Activated CD4-positive, alpha-beta T cell treated with anti-CD3 and anti-CD28 coated beads, Interleukin-2, amount 10 ng/mL, durations not matched to agents 24 days and 14 days (primary cell): ENCODE measurements at places on chromosomes 7 and 10.

GRCh38 chr7:45075871-45076796, 12.6 kb downstream of the NACAD start:
- DNase-seq: no peak

DNA sequence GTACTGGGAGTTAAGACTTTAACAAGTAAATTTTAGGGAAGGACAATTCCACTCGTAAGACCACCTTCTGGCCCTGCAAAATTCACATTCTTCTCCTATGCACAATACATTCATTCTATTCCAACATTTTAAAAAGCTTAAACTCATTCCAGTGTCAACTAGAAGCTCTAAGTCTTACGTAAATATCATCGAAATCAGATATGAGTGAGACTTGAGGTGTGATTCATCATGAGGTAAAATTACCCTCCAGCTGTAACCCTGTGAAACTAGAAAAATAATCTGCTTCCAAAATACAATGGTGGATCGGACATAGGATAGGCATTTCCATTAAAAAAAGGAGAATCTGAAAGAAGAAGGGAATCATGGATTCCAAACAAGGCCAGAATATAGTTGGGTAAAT, 370.3 kb downstream of the CDC14C start:
- DNase-seq: no peak

DNA sequence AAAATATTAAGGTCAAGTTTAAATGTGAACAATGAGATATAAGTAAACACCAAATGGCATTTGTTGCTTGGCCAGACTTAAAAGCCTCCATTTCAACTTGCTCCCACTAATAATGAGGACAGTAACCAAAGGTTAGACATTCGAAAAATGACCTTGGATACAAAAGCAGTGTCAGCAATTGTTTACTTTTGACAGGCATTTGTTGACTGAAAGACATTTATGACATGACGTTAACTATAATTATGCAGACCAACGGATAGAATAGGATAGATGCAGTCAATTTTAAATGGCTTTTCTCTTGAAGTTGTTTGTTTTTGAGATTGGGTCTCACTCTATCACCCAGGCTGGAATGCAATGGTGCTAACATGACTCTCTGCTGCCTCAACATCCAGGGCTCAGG, 6.3 kb upstream of the WNT16 start:
- DNase-seq: no peak

DNA sequence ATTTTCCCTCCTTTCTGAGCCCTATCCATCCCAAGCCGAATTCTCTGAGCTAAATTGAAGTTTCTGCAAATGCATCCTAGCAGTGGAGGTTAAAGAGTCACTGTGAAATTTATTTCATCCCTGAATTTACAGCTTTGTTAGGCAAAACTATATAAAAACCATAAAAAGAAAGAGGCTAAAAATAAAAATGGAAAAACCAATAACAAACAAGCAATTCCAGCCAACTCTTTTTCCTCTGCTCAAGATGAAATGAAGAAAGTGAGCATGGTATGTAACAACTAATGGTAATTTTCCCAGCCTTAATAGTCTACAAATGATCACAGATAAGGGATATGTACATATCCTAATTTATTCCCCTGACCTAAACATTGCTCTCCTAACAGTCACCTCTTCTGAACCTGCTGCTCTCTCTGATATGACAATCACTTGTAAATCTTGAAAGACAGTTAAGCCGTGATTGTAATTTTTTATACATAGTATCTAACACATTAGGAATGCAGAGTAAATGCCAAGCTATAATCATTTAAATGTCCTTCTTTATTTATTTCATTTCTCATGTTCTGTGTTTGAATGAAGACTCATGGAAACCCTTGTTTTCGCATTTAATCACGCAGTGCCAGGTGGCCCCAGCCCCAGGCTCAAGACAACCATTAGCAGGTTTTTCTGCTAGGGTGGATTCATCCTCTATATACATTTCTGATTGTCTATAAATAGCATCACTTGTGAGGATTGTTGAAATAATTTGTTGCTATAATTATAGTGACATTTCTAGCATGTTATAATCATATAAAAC, 48.6 kb upstream of the NRP1 start:
- no peak for DNase-seq

GRCh38 chr7:46257761-46258448, 336.8 kb upstream of the IGFBP3 start:
- DNase-seq: no peak

DNA sequence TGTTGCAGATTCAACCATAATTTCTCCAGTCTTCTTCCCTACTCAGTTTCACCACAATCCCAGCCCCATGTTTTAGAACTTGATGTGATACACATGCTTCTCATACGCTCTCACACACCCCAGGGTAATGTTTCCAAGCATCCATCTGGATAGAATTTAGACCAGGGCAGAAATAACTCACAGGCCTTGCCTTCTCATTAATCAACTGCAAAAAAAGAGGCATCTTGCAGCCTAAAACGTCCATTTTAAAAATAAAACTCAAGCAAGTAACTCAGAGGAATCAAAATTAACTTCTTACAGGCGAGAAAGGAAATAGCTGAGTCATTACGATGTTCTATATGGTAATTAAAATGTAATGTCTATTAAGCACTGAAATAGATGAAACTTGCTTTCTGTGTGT, 127.2 kb upstream of the RSU1 start:
- no peak for DNase-seq

DNA sequence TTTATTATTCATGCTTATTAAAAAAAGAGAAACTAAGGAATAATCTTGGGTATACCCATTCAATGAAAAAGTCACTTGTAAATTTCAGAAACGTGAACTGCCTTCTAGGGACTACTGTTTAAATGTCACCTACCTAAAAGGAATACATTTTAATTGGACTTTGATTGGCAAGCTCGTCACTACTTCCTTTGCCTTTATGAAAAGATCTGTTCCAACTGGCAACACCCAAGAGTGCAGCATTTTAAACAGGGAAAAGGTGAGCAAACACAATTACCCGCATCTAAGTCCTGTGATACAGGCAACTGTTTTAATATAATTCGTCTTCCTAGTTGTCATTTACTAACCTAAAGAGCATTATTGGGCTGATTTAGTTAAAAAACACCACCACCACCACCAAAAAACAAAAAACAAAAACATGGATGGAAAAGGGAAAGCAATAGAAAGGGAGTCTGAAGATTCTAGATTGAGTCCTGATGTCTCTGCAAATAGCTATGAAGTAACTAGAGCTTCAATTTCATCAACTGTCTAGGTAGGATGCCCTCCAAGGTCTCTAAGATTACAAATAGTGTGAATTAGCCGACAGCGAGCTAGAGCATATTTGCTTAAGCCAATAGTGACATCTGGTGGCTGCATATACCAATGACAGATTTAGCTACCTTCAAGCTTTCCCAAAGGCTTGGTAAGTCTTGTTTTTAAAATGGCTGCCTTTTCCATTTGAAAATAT, 33.8 kb upstream of the ICA1 start:
- DNase-seq: peak; percentile 80

DNA sequence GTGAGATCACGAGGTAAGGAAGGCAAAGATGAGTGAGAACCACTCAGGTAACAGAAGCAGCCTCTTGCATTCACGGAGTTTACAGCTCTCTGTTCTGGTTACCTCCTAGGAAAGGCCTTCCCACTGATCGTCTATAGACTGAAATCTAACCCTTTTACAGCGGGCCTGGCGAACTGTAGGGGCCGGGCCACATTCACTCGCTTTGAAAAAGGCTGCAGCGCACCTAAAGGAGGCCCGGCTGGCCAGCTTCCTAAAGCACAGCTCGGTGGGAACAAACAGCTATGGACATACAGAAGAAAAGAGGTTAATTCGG, 565 bp downstream of the ATP5MK start:
- DNase-seq: no peak

DNA sequence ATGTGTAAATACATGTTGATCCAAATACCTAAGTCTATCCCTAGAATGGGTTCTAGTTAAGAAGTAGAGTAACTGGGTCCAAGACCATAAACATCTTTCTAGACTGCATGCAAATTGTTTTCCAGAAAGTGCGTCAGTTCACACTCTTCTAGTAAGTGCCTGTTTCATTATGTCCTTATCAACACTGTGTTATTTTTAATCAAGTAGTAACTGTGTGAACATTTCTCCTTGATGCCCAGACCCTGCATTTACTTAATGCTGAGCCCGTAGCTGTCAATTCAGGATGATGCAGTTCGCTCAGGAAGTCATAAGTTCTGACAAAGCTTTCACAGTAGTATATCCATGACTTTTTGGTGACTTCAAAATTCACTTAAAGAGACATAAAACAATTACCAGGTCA, 374.8 kb downstream of the OTUD1 start:
- DNase-seq: peak; percentile 12

DNA sequence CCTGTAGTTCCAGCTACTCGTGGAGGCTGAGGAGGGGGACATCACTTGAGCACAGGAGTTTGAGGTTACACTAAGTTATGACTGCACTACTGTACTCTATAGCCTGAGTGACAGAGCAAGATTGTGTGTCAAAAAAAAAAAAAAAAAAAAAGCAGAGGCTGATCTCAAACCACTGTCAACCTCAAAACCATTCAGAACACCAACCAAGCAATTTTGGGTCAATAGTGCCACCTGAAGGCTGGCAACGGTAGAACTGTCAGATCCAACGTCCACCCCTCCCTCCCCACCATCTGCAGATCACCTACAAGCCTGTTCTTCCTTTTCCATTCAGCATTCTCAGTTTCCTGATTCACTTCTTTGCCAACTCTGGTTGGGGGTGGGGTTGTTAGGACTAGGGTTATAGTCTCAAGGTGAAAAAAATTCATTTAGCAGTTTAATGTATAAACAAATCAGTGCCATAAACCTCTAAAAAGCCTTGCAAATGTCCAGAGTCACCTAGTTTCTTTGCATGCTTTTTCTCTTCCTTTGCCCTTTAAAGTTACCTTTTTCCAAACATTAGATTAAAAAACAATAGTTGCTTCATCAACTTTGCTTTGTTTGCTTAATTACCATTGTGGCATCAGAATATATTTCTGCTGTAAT, 2.6 kb downstream of the MRPS33 start:
- peak; percentile 93 for DNase-seq

GRCh38 chr10:130992802-130993523, 318.6 kb downstream of the TCERG1L start:
- DNase-seq: no peak

DNA sequence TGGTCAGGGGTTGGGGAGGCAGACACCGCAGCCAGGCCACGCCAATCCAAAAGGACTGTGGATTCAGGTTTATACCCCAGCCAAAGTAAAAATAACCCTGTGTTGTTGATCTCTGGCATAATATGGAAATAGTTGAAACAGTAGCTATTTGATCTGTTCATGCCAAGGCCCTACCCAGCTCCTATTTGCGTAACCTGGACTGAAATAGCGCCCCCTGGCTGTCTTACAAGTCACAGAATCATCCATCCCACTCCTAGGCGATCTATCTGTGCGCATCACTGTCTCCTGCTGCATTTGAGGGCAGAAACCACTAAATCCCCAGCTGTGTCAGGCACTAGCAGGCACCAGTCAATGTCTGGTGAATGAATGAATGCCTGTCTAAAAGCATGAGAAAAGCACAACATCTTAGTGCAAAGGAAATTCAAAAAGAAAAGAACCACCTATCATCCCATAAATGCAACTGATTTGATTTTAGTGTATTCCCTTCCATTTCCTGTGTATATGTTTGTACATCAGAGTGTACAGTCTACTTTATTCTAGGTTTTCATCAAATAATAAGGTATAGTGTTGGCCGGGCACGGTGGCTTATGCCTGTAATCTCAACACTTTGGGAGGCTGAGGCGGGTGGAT, 160.0 kb downstream of the SLIT1 start:
- peak; percentile 87 for DNase-seq

GRCh38 chr7:20032741-20033140, 184.4 kb downstream of the MACC1 start:
- no peak for DNase-seq

- no peak for DNase-seq
Observed at GRCh38 chr10:94043431-94043990, 49.8 kb downstream of the PLCE1 start.

- DNase-seq: no peak
Observed at GRCh38 chr10:114857922-114858629, 36.5 kb downstream of the FHIP2A start.

GRCh38 chr7:20021066-20021465, 196.1 kb downstream of the MACC1 start:
- DNase-seq: no peak

- no peak for DNase-seq
Observed at GRCh38 chr10:32412499-32412853, 33.5 kb upstream of the CCDC7 start.

- DNase-seq: peak; percentile 64
Observed at GRCh38 chr7:100888291-100888987, 1.1 kb downstream of the UFSP1 start.

DNA sequence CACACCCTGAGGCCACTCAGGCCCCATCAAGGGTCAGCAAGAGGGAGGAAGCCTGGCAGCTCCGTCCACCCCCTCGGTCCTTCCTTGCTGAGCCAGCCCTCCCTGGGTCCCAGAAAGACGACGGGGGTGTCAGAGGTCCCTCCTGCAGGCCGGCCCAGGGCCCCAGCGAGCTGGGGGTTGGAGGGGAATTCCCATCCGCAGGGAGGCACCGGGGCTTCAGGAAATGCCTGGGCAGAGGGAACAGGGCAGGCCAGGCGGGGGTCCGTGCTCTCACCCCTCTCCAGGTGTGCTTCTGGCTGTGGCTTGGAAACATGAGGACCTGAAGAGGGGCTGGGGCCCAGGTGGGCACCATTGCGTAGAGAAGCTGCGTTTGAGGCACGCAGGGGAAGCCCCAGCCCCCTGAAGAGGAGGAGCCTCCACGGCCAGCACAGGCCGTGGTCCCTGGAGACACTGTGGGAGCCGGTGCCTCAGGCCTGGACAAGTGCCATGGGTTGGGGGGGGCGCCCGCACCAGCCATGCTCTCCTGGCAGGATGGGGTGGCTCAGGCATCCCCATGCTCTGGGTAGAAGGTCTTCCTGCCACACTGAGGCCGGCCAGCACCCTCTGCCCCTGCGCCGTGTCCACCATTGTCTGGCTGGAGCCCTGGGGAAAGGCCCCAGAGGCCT, 66.7 kb downstream of the PDGFA start:
- DNase-seq: no peak

GRCh38 chr10:71513936-71514335, 117.2 kb downstream of the CDH23 start:
- DNase-seq: no peak

DNA sequence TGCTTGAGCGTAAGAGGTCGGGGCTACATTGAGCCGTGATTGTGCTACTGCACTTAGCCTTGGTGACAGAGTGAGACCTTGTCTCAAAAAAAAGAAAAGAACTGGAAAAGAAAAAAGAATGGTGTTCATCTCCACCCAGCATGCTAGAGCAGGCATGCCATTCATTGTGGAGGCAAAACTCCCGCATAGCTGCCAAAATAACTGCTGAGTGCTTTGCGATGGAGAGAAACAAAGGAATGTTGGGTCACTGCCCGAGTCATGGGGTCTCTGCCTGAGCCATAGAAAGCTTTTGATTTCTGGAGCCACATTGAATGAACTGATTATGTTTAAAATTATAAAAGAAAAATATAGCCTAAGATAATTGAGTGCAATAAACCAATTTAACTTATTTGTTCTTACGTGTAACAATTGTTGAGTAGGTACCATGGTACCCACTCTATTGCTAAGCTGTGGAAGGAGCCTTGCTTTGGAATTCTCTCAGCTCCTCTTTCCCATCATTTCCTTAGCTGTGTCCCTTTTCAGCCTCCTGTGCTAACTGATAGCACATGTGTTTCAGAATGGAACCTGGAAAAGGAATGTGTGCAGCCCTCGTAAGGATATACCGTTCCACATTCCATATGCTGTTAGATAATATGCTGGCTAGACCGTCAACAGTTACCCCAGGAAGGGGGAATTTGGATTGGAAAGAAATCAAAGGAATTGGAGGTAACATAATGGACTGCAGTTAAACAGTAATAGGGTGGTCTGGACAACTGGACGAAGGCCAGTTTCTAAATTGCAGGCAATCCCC, 99.0 kb downstream of the KIAA1217 start:
- no peak for DNase-seq

- no peak for DNase-seq
Observed at GRCh38 chr7:4247106-4247876, 434.8 kb upstream of the FOXK1 start.
